Activated CD4-positive, alpha-beta T cell treated with anti-CD3 and anti-CD28 coated beads for 36 hours (primary cell): ENCODE measurements at places on chromosomes 13 and 19. TPM values are rescaled to one million over a fixed set of nuclear protein-coding genes. Genes with fewer than 3 reads are reported as not detected.

DNA sequence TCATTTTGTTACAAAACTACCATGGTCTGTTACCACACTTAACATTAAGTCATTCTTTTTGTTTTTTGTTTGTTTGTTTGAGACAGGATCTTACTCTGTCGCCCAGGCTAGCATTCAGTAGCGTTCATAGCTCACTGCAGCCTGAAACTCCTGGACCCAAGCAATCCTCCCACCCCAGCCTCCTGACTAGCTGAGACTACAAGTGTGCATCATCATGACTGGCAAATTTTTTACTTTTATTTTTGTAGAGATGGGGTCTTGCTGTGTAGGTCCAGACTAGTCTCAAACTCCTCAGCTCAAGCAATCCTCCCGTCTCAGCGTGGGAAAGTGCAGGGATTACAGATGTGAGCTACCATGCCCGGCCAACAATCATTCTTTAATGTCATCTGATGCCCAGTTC, 3.3 kb downstream of the ALDH16A1 start:
- H3K27ac ChIP-seq = peak overlapping the region; percentile 1
- H3K36me3 ChIP-seq = peaks cover 26% of the 10 kb centered on the region
- DNase-seq = no peak
- H3K27me3 ChIP-seq = no peaks in the 10 kb centered on the region
- H3K4me3 ChIP-seq = no peak overlapping the region

DNA sequence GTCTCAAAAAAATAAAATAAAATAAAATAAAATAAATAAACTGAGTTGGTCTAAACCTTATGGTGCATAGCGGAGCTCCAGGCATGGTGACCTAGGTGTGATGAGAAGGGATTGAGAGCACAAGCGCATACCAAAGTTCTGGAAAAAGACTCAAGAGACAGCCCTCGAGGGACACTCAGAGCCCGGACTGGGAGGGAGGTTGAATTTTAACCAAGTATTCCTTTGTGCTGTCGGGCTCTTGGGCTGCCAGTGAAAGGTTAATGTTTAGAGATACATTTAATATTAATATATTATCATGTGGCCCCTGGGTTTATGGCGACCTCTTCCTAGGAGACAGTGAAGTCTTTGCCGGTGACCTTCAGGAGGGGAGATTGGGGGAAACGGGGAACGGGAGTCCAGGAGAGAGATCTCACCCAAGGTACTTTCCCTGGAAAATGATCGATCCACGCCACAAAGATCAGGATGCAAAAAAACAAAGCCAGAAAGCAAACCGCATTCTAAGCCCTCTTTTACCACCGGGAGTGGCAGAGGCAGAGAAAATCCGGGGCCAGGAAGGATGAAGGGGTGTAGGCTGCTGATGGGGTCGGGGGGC, 1.6 kb downstream of the FUT6 start:
- H3K4me3 ChIP-seq = no peak overlapping the region
- H3K27me3 ChIP-seq = peaks cover 7% of the 10 kb centered on the region
- no peaks in the 10 kb centered on the region for H3K4me1 ChIP-seq
- no peak overlapping the region for H3K27ac ChIP-seq
- no peak for DNase-seq
- no peaks in the 10 kb centered on the region for H3K36me3 ChIP-seq

- peak overlapping the region; percentile 92 for H3K27ac ChIP-seq
- peak; percentile 83 for DNase-seq
- H3K4me1 ChIP-seq = peaks cover 38% of the 10 kb centered on the region
- H3K36me3 ChIP-seq = peaks cover 42% of the 10 kb centered on the region
- no peaks in the 10 kb centered on the region for H3K27me3 ChIP-seq
Observed at GRCh38 chr19:39410017-39410830, 2.2 kb upstream of the PLEKHG2 start.

The LDLR gene
- 73.0 TPM for total RNA-seq

DNA sequence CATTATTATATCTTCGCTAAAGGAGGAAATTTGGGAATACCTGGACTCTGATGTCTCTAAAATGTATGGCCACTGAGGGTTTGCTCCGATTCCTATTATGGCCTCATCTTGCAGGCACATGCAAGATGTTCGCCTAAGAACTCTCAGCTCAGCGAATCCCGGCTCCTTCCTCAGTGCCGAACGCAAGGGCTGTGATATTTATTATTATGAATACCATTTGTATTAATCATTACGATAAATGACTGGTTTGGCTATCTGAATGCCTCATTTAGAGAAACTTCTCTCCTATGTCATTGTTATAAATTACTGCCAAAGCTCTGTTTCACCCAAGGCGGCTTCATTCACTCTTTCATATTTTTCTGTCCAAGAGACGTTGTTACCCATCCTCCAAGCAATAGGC, 369.7 kb upstream of the TSHZ3 start:
- DNase-seq = no peak
- H3K27me3 ChIP-seq = peaks cover 3% of the 10 kb centered on the region
- H3K36me3 ChIP-seq = no peaks in the 10 kb centered on the region
- no peaks in the 10 kb centered on the region for H3K4me1 ChIP-seq
- no peak overlapping the region for H3K27ac ChIP-seq
- H3K4me3 ChIP-seq = no peak overlapping the region

GRCh38 chr19:38869836-38870607, 8.1 kb downstream of the RINL start:
- no peaks in the 10 kb centered on the region for H3K27me3 ChIP-seq
- peak; percentile 94 for DNase-seq
- H3K36me3 ChIP-seq = peaks cover 47% of the 10 kb centered on the region
- peak overlapping the region; percentile 86 for H3K27ac ChIP-seq

The ZNF493 gene
- total RNA-seq = 11.9 TPM

The TTC9B gene
- total RNA-seq = not detected

DNA sequence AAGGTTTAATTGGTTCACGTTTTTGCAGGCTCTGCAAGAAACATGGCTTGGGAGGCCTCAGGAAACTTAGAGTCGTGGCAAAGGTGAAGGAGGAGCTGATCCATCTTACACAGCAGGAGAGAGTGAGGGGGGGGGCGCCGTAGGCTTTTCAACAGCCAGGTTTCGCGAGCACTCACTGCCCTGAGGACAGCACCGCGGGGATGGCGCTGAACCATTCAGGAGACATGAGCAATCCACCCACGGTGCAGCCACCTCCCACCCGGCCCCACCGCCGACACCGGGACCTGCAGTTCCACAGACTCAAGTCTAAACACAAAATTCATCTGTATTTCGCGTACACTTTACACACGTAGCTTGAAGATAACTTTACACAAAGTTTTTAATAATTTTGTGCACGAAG, 73.6 kb downstream of the KDM4B start:
- H3K4me3 ChIP-seq = no peak overlapping the region
- DNase-seq = no peak
